Activated T-helper 1 cell treated with anti-CD3 and anti-CD28 coated beads, Interleukin-12 subunit alpha, Interleukin-12 subunit beta, Interleukin-2, Interleukin-4 antibody, amounts not matched to agents 30 ng/mL and 10 ng/mL and 1 ng/mL, durations not matched to agents 14 hours and 24 hours and 36 hours (primary cell): ENCODE measurements at places on chromosomes 12 and 14. TPM values are rescaled to one million over a fixed set of nuclear protein-coding genes. Genes with fewer than 3 reads are reported as not detected.
A peak's percentile ranks its signal among the peaks of the same experiment; 100 is the strongest.

DNA sequence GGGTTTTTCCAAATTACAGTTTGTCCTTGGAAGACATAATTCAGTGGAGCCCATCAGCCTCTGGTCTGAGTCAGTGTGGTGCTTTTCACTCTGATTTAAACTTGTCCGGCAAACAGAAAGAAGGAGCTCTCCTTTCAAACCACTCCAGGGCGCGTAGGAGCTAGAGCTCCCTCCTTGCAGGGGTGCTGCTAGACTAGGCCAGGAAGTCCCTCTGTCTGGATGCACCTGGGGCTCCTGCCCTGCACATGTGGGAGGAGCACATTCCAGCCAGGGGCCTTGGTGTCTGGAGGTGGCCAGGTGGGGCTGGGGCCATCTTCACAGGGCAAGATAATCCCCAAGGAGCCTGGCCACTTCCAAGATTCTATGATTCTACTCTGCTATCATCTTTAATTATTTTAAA is 3.1 kb downstream of the SERPINA3 start:
- DNase-seq: no peak

DNA sequence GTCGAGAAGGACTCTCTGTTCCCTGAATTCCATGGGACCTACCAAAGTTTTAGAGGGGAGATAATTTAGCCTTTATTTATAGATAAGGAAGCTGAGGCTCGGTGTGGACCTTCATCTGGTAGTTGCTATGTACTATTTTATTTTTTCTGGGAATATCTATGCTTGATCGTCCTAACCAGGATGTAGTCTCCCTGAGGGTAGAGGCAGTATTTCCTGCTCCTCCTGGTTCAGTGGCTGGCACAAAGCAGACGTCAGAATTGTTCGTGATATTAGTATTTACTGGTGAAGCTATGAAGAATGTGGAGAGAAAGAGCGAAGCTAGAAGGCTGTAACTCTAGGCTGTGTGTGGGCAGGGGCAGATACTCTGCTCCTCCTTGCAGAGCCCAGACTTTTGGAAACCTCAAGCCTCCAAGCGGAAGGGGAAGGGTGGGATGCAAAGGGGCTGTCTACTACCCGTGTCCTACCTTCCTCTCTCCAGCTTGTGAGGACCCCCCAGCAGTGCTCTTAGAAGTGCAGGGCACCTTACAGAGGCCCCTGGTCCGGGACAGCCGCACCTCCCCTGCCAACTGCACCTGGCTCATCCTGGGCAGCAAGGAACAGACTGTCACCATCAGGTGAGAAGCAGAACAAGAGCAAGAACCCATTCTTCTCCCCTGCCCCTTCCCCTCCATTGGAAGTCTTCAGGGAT is 1.4 kb downstream of the LRP10 start:
- no peak for DNase-seq

GRCh38 chr14:91258011-91258618 is 13.6 kb upstream of the GPR68 start:
- no peak for DNase-seq

GRCh38 chr12:125006365-125006764 is 12.9 kb downstream of the BRI3BP start:
- DNase-seq: no peak

DNA sequence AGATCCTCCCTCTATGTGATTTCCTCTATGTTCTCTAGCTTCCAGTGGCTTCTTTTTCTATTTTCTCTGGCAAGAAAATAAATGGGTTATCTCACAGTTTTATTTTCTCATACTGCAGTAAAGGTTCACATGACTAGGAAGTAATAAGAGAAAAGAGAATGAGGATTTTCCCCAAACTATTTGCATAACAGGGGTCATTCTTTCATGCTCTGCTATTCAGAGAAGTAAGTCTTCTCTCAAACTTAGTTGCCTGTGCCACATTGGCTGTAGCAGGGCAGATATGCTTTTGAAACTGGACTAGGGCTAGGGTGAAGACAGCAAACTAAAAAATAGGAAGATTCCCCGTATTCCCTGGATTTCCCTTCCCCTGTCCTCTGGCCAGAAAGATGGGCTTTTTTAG is 57.4 kb downstream of the ACSM4 start:
- DNase-seq: no peak

GRCh38 chr14:53619691-53620231 is 336.9 kb downstream of the BMP4 start:
- no peak for DNase-seq

DNA sequence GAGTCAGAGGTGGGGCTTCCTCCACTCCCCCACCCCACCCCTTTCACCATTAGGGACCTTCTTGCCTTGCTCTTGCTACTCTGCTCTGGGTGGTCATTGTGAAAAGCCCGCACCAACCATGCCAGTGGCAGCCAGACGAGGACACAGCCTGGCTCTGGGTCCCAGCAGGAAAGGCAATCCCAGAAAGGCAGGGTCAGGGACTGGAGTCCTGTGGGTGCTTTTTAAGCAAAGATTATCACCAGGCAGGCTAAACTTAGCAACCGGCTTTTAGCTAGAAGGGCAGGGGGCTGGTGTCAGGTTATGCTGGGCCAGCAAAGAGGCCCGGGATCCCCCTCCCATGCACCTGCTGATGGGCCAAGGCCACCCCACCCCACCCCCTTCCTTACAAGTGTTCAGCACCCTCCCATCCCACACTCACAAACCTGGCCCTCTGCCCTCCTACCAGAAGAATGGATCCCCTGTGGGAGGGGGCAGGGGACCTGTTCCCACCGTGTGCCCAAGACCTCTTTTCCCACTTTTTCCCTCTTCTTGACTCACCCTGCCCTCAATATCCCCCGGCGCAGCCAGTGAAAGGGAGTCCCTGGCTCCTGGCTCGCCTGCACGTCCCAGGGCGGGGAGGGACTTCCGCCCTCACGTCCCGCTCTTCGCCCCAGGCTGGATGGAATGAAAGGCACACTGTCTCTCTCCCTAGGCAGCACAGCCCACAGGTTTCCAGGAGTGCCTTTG is 1.2 kb upstream of the GAPDH start:
- no peak for DNase-seq

DNA sequence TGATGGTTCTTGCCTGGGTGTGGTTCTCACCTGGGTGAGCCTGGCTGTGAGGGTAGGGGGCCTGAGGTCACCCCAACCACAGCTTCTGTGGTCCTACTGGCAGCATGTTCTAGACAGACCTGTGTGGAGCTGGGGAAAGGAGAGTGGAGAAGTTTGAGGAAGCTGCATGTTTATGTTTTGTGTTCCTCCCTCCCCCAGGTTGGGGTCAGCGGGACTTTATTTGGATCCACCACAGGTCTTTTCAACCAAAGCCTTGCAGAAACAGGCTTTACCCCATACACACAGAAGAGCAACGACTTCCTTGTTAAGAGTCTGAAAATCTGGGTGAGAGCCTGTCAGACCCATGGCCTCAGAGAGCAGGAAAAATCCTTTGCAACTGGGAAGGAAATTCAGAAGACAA is 5.6 kb downstream of the CD9 start:
- DNase-seq: no peak

DNA sequence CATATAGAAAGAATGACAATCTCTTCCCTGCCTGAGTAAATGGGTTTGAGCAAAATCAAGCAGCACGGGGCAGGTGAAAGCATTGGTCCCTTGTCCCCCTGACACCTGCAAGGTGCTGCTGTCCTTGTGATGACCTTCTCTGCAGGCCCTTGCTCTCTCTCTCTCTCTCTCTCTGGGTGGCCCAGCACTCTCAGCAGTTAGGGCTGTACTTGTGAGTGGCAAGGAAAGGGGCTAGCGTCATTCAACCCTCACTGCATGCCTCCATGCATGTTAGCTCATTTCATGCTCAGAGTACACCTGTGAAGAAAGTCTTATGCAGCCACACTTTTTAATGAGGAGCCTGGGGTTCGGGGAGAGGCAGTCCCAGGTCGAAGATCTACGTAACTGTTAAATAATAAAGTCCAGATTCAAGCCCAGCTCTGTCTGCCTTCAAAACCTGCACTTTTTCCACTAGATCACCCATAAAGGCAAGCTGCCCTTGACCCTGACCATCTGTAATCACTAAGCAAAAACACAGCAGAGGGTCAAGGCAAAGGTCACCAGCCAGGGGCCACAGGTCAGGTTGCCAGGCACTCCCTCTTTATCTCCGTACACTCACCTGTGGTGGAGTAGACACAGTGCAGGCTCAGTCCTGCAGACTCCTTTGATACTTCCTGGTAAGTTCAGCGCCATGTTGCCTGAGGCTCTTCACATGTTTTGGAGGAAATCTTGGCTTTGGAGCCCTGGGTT is 44.9 kb upstream of the CLMN start:
- DNase-seq: no peak

- no peak for DNase-seq
Measured at GRCh38 chr14:103838117-103838516, 9.3 kb downstream of the PPP1R13B start.

- no peak for DNase-seq
Measured at GRCh38 chr12:119788786-119789185, 88.3 kb downstream of the CIT start.

- DNase-seq: peak; percentile 22
Measured at GRCh38 chr14:39175445-39176262, 600 bp downstream of the PNN start.

DNA sequence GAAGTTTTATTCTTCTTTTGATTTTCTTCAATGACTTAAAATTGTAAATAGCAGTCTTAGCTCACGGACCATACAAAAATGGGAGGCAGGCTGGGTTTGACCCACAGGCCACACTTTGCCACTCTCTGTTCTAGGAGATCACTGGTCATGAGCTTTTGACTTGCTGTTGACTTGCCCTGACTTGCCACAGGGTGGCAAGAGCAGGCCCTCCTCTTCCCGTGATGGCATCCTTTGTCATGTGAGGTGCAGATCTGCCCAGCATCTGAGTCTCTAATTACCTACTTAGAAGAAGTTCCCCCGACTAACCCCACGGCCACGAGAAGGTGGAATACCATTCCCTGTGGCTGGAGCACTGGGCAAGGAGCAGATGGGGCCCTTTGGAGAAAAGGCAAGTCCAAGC is 81.0 kb upstream of the SCAF11 start:
- DNase-seq: no peak

DNA sequence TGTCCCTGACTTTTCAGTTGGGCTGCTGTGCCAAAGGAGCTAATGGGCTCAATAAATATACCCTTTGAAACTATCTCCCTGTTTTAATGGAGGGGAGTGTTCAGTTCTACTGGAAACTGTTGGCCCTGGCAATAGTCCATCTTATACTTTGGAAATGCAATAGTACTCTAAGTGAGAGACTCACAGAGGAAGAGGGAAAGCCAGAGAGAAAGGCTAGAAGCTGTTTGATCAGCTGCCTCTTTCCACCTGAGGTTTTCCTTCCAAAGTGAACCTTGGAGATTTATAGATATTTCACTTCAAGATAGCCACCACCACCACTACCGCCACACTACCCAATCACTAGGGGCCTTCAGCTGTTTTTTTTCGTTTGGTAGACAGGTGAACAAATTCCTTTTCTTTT is 93.6 kb upstream of the CCDC91 start:
- no peak for DNase-seq

DNA sequence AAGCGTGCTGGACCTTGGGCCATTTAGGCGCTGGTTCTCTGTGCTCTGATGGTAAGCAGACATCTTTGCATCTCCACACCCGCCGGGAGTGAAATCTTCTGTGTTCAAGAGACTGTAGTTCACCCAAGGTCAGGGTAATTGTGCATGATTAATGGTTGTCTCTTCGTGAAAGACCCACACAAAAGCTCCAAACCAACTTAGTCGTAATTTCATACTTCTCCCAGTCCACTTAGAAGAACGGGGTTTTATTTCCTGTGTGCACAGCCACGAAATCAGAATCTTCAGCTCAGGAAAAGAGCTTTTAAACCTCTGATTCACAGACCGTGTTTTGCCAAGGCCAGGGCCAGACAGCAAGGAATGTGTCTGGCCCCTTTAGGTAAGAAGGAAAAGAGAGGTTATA is 640.9 kb downstream of the MED13L start:
- no peak for DNase-seq

- DNase-seq: no peak
Measured at GRCh38 chr12:44647917-44648690, 228.0 kb downstream of the NELL2 start.

DNA sequence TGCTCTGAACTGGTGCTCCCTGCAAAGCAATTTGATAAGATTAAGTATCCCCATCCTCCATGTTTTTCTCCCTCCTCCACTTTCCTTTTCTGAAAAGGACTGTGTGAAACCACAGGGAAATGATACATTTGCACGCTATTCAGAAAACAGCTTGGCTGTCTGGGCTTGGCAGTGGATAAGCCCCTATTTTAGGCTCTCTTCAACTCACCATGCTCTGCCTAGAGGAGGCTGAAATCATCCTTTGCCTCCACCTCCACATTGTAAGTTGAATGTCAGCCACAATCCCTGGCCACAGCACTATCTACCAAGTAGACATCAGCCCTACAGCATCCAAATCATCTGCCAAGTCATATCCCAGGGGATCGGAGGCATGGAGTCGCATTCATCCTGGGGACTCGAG is 642.3 kb downstream of the RPS29 start:
- DNase-seq: no peak

DNA sequence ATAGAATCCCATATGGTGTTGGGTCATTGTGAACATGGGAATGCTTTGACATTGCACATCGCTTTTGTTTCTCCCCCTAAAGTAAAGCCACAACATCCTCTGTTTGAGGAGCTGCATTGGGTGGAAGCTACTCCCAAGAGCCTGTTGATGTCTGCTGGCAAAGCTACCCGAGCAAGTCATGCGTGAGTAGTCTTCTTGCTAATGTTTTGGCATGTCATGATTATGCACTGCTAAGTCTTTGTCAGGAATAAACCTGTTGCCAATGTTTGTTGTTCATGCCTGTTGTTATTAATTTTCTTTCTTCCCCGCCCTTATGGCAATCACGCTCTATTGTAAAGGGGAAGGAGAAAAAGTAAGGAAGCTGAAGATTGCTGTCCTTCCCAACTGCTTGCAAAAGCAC is 97.3 kb downstream of the EXOC5 start:
- no peak for DNase-seq

DNA sequence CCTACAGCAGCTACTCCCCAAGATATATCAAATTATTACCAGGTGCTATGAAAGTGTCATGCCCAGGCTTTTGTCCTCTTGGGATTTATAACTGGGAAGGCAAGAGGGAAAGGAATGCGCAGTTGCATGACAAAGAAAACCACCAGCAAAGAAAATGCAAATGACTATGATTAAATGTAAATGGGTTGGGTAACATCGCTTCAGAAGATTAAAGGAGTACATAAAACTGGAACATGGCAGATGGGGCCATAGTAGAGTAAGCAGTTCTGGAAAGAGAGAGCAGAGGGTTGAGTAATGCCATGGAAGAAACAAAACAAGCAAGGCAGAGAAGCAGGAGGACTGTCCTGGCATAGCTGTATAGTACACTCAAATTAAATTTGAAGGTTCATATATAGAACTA is 493.1 kb downstream of the NOVA1 start:
- no peak for DNase-seq

Gene BAZ1A
- total RNA-seq: 75.0 and 83.7 TPM in 2 replicates

Gene LMNTD1
- total RNA-seq: not detected in 2 replicates

Gene GPR68
- total RNA-seq: 4.5 and 5.4 TPM in 2 replicates

Gene OR6C68
- total RNA-seq: not detected in 2 replicates

Gene TMTC2
- total RNA-seq: 2.6 and 3.0 TPM in 2 replicates

Gene PLEK2
- 0.57 and 1.5 TPM in 2 replicates for total RNA-seq

Gene AMN
- total RNA-seq: 0.44 and 0.69 TPM in 2 replicates

Gene SRGAP1
- total RNA-seq: 0.03 and 0.05 TPM in 2 replicates

Gene PTCSC3
- not detected in 2 replicates for total RNA-seq

Gene PRH1
- total RNA-seq: 18.4 and 19.6 TPM in 2 replicates

Gene CNTN1
- not detected in 2 replicates for total RNA-seq

Gene PROX2
- total RNA-seq: not detected in 2 replicates

Gene NEUROD4
- total RNA-seq: 0.05 TPM in 1 of 2 replicates, not detected in the other

Gene TBX3
- not detected in 2 replicates for total RNA-seq

Gene TMEM179
- 0.12 and 0.36 TPM in 2 replicates for total RNA-seq

Gene FAM161B
- total RNA-seq: 0.76 and 0.83 TPM in 2 replicates

Gene SRRM4
- total RNA-seq: not detected in 2 replicates
